ENCODE measurements at places on chromosomes 2 and 18.
A peak's percentile ranks its signal among the peaks of the same experiment; 100 is the strongest.

DNA sequence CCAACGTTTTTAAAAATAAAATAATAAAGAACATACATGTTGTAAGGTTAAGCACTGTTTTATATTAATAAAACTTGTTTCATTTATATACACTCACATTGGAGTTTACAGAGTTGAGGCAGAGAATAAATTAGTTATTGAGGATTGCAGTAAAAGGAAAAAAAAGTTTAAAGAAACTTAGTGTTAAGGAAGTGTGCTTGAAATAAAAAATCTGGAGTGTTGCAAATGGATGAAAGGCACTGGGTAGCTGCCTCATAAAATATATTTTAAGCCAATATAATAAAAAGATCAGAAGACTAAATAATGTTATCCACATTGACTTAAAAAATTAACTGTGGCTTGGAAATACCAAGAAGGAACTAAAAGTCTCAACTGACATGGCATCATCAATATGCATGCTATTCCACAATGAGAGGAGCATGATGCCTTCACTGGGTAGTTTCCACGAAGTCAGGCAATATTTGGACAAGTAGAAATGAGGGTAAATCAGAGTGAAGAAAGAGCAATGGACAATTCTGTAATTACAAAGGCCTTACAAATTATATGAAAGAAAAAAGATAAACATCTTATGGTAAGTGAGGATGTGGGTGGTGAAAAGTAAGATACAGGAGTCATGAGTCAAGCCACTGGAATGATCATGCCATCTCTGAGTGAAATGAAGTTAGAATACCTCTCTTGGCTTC, 2.5 kb downstream of the GALNT3 start:
- DNase-seq = no peak

DNA sequence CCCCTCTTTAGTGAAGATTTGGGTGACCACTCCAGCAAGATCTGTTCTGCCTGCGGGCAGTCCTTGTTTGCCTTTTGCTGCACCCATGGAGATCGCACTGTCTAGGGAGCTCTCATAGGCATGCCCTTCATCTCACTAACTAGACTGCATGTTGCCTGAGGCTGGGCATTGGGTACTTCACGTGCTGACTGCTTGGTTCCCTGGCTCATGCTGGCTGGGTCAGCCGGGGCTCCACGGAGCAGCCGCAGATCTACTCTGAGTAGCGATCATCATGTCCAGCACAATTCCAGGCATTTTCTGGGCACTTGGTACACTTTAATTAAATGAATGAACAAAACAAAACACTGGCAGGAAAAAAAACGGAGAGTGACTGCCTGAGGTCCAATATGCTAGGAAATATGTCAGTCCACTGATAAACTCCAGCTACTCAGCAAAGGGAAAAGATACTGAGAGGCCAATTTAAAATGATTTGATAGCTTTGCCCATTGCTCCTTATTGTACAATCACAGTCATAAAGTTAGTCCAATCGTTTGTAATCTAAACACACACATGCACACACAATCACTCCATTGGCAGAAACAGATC, 220.3 kb downstream of the C1D start:
- no peak for DNase-seq

DNA sequence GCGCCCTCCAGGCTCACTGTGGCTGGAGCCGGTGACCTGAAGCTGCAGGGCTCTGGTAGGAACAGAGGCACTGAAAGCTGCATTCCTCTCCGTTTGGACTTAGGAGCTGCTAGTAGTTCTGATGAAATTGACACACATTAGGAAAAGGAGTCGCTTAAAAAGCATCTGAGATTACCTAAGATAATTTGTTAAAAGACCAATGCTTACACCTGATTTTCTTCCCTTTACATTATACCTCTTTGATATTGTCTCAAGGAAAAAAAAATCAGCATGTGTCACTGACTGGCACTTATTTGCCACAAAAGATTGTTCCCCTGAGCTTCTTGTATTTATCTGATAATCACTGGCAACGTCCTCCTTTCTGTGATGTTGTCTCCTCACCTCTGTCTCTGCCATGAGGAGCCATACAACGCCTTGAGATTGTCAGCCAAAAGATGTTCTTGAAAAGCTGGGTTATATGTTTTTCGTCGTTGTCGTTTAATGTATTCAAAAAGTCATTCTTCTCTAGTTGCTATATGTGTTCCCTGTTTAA, 618 bp upstream of the CHN1 start:
- no peak for DNase-seq

GRCh38 chr2:130824492-130825061, 12.1 kb upstream of the ARHGEF4 start:
- no peak for DNase-seq

DNA sequence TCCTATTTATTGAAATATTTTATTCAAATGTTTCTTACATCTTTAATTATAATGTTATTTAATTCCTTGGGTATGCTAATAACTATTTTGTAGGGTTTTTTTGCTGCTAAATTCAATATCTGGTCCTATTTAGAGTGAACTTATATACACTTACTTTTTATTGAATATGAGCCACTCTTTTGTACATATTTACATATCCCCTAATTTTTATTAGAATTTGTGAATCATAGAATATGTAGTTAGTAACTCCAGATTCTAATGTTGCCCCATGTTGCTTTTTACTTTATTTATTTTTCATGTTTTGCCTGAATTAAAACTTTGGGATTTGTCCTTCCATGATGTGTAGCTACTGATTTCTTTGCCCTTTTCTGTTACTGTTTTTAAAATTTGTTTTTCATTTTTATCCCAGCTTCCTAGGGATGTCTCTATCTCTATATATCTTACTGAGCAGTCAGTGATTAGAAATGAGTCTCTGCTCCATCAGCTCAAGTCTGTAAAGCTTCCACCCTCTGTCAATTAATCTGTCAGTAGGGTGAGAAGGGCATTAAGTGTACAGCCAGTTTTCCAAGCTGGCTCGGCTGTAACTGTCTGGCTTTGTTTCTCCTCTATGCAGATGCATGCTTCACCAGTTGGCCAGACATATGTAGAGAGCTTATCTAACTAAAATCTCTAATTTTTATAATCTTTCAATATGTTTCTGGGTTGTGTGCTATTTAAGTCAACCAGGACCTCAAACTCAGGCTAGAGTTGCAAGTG, 256.9 kb downstream of the CDH19 start:
- peak; percentile 51 for DNase-seq

- DNase-seq = no peak
These were observed 112.4 kb upstream of the RIOK3 start for GRCh38 chr18:23340661-23341060.
